ENCODE measurements at places on chromosomes 11 and 22. TPM values are rescaled to one million over a fixed set of nuclear protein-coding genes. Genes with fewer than 3 reads are reported as not detected.

The PDE3B gene
- 8.7 TPM for total RNA-seq

The ANKK1 gene
- total RNA-seq: 0.16 TPM

The ALX4 gene
- 0.05 TPM for total RNA-seq

- DNase-seq: no peak
These were observed 56.9 kb downstream of the PANX1 start for GRCh38 chr11:94185416-94186084.

DNA sequence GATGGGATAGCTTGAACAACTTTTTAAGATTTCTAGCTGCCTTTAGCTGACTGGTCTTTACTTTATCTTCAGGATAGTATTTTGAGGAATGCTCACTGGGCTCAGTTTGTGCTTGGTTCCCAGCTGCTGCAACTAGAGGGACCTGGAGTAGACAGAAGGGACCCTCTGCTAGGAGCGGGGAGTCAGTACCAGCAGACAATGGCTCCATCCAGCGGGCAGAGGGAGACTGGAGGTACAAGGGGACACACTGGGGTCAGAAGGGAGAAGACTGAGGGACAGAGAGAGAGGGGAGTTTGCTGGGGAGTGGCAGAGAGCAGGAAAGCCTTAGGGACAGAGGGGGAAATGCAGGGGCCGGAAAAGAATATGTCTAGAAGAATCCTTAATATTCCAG lies 22.0 kb upstream of the ACER3 start:
- DNase-seq: no peak

DNA sequence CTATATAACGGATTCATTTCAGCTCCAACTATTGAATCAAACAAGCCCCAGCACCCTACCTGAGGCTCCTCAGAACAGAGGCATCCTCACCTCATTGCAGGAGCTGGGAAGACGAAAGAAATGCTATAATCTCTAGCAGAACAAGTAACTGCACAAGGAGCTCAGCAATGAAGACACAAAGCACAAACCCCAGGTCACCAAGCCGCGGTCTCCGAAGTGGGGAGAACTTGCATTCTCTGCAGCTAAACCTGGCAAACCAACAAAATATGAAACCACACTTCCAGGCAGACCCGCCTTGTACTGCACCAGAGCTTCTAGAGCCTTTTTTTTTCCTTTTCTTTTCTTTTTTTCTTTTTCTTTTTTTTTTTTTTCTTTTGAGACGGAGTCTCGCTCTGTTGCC lies 21.8 kb upstream of the CD5 start:
- peak; percentile 67 for DNase-seq

DNA sequence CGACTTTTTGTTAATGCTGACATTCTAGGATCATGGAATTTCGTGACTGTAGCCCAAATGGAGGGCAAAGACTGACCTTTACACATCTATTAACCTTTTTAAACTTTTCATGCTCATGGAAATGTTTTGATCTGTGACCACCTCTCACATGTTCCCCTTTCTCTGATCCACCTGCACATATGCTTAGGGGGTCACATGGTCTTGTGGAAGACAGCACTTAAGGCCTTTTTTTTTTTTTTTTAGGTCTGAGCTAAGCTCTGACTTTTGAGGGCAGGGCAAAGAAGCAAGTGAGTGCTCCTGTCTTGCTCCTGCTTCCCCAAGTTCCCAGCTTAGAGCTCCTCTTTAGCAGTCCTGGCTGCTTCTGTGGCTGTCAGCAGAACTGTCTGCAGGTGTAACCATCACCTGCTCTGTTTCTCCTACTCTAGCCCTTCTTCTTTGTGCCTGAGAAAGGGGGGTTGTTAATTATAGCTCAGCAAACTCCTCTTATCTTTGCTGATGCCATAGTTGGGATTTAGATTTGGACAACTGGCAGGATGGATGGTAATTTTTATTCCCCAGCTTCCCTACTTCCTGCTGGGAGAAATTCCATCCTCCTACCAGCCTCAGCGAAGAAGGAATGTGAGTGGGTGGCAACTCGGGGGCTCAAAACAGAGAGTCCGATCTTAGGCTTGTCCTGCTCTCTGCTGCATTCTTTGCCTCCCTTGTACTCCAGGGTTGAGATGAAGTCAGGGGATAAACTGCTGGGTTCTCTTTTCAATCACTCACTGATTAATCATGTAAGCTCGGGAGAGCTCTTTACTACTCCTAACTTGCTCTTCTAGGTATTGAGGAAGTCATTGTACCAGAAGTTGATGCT lies 64.4 kb downstream of the GRAMD1B start:
- DNase-seq: no peak

GRCh38 chr22:48337957-48338792 lies 1489.5 kb downstream of the BRD1 start:
- DNase-seq: peak; percentile 56

- no peak for DNase-seq
These were observed 27.9 kb downstream of the ADAMTS15 start for GRCh38 chr11:130476200-130476921.

- DNase-seq: no peak
These were observed 7.8 kb downstream of the P2RY2 start for GRCh38 chr11:73225851-73226250.

GRCh38 chr11:2135648-2136201 lies 3.5 kb downstream of the IGF2 start:
- DNase-seq: no peak

DNA sequence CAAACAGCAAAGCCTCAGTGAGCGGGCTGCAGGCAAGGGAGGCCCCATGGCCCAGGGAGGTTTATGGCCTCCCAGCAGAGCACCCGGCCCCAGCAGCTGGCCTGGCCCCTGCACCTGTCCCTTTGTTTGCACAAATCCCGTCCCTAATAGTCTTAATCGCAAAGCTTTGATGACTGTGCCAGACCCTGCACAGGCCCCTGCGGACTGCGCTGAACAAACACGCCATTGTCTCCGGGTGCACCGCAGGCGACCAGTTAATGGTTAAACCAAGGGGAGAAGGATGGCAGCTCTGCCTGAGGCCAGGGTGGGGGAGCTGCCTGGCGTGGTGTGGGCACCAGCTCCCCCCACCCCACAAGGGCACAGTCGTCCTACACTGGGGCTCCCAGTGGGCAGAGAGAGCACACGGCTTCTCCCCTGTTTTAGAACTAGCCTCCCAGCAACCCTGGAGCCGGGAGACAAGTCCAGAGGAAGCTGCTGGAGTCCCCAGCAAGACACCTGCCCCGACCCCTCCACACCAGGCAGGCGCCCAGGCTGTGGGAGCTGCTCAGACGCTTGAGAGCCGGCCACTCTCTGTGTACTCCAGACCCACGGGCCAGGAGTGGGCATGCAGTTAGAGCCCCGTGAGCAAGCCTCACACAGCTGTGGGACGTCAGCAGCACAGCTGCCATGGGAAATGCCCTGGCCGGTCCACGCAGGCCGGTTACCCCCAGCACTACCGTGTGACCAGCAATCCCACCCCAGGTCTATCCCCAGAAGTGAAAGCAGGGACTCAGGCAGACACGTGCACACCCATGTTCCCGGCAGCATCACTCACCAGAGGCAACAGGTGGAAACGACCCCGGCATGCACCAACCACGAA lies 39.7 kb upstream of the TH start:
- peak; percentile 55 for DNase-seq

GRCh38 chr22:31840585-31840984 lies 86.8 kb downstream of the DEPDC5 start:
- no peak for DNase-seq

Measured in cardiac septum (tissue), 1 donor.